Stimulated activated CD4-positive, alpha-beta T cell treated with anti-CD3 and anti-CD28 coated beads, Interleukin-2, amount 100 ng/mL, for 48 hours (primary cell): ENCODE measurements at places on chromosomes 11 and 22.

DNA sequence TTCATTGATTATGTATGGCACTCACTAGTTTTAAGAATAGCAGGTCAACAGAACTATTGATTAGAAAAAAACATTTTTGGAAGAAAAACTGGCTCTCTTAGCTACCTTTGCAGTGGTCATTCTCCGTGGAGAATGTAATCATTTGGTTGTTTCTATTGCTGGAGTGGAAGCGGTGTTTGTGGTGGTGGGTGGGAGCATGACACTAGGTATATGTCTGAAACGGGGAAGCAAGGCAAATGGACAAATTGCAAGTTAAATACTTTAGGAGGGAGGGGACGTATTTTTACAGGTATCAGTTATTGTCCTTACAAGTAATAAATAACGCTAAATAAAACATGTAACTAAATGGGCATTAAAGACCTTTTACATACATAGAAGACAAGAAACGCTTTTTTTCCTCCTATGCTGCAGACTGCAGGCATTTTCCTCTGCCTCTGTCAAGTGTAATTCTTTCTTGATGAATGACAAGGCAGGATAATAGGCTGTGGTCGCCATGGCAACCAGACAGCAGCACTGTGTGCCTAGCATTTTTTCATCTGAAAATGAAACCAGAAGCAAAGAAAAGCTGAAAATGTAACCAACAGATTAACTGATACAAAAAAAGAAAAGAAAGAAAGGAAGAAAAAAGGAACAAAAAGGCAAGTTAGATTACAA is 46.2 kb downstream of the BLID start:
- DNase-seq, result no peak

- DNase-seq, result no peak
These were observed 69.0 kb upstream of the SHISAL1 start for GRCh38 chr22:44381761-44382115.

DNA sequence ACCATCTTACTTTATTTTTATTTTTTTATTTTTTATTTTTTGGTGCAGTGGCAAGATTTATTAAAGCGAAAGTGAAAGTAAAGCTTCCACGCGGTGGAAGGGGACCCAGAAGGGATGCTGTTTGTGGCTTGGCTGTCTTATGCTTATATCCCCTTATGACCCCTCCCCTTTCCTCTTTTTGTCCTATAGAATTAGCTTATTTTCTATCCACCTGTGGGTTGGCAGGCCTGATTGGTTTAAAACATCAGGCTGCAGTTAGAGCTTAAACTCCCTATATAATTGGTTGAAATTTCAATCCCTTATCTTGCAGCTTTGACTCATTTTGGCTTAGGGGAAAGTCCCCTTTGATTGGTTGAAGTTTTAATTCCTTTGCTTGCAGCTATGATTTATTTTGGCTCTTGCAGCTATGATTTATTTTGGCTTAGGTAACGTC is 50.5 kb downstream of the NNMT start:
- DNase-seq, result no peak

DNA sequence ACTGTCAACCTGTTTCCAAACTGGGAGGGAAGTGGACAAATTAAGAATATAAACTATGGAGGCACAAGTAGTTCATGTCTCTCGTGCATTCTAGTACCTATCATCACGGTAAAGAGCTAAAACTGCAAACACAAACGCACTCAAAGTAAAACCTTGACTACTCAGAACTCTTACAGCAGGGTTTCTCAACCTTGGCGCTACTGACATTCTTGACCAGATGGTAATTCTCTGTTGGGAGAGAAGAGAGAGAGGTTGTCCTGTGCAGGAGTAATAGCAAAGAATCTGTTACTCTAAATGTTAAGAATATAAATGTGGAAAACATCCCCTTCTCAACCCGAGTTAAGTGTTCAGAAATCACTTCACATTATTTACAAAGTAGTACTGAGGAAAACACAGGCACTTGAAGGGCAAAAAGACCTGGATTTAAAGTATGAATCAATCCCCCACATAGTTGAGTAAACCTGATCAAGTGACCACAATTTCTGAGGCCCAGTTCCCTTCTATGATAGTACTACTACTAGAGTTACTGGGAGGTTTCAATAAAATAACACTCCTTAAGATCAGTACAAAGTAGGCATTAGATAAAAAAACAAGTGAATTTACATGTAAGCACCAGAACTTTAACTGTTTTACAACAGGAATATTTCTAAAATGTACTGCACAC is 73.1 kb upstream of the ARHGAP32 start:
- no peak for DNase-seq

DNA sequence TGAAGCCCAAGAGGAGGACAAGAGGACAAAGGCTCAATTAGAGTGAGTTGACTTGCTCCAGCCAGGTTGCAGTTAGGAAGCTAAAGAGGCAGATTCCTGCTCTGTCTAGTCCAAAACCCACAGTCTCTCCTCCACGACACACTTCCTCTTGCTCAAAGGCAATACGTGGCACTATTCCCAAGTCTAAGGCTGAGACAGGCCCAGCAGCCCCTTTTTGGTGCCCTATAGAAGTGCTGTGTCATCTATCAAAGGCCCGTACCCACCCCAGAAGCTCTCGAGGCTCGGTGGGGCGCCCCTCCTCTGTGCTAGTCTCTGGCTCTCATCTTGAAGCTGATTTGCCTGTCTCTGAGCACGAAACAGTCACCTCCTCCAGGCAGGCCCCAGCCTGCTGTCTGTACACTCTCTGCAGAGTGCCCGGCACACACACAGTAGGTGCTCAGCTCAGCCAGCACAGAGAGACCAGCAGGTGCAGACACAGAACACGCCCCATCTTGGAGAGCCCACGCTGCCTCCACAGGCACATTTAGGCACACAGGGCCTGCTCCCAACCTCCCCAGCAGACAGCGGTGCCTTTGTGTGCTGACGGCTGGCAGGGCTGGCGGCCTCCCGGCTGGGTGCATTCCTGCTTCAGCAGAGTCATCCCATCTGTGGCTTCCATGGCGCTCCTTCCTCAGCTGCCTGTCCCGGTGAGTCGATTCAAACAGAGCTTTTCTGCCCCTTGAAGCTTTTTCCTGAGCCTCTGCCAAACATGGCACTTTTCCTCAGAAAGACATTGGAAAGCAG is 52.8 kb downstream of the MYH9 start:
- no peak for DNase-seq

- no peak for DNase-seq
These were observed 5.1 kb upstream of the TP53AIP1 start for GRCh38 chr11:128947773-128948172.

DNA sequence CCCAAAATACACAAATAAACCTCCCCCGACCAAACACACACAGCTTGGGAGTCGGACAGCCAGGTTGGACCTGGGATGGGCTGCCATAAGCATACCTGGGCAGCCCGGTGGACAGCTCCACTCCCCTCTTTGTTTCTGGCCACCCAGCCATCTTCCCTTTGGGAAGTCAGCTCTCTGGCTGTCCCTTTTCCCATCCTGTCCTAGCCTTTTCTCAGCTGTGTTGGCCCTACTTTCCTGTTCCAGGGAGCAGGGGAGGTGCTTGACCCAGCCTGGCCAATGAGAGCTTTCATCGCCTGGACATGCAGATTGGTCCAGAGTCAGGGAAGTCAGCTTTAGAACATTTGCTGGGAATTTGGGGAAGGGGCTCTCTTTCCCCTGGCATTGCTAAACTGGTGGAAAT is 68.7 kb upstream of the NECTIN1 start:
- DNase-seq, result no peak

GRCh38 chr11:4092026-4092425 is 2.6 kb upstream of the RRM1 start:
- DNase-seq, result no peak

GRCh38 chr11:71488681-71489270 is 35.8 kb downstream of the NADSYN1 start:
- DNase-seq, result no peak

DNA sequence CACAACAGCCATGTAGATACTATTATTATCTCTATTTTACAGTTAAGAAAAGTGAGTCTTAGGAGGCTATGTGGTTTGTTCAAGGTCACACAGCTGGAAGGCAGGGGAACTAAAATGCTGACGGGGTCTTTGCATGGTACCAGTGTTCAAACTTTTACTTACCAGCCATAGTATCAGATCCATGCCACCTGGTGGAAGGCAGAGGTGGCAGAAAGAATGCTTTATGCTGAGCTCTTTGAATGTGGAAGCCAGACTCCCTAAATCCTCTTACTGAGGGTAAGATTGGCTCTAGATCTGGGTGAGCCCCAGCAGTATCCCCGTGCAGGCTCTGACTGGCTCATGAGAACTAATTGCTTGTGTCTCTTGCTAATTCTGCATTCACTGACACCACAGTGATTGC is 54.3 kb upstream of the NAV2 start:
- DNase-seq, result no peak

DNA sequence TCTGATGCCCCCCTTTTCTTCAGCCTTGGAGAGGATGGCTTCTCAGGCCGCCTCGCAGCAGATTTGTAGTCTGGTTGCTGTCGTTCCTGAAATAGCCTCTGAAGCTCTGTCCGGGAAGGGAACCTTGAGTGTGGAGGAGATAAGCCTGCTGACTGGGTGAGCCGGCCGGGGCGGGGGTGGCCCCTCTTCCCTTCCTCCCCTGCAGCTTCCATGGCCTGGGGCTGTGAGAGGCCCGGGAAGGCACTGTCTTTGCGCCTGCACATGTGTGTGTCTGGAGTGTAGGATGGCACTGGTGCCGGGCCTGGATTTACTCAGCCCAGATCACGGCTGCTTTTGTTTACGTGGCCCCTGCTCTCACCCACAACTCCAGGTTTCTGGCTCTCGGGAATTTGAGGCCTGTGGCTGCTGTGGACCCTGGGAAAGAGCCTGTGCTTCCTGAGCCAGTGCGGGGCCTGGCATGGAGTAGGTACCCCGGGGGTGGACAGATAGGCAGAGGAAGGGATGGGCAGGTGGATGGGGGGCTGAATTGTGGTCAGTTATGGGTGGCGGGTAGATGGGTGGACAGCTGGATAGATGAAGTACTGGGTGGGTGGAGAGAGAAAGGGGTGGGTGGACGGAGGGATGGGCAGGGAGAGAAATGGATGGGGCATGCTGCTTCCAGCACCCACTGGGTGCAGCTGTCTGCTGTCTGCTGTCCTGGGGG is 16.6 kb downstream of the KCNQ1 start:
- DNase-seq, result no peak

DNA sequence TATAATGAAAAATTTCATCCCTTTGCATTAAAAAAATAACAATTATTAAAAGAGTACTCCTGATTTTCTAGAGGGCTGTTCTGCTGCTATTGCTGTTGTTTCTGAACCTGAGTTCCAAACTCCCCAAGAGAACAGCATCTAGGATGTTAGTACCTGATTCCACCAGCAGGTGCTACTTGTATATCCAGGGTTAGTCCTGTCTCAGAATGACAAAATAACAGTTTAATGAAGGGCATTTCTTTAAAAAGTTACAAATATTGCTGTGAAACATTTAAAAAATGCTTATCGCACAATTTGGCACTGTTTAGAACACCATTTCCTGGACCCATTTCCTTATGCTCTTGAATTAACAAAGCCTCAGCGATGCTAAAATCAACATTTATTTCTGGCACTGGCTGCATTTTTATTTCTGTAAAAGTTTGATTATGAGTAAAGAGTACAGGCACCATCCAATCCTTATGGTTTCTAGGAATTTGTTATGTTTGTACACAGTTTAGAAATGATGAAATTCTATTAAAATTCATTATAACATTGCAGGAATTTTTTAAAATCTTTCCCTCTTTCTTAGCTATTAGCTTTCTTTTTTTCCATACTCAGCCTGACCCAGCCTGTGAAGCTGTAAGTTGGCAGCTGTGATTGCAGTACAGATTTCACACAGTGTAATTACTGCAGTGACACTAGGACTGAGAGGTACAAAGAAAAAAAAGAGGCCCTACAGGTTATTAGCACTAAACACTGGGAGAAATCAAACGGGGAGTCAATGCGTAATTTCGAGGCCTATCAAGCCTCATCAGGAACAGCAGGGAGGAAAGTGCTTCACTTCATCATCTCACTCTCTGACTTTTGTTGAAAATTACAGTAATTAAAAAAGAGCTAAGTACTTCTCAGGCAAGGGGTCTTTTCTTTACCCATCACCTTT is 208.8 kb downstream of the DCDC1 start:
- DNase-seq, result no peak
